ENCODE measurements at places on chromosomes 12 and 14.

- DNase-seq: no peak
Measured at GRCh38 chr14:56474419-56475022, 105.1 kb upstream of the TMEM260 start.

DNA sequence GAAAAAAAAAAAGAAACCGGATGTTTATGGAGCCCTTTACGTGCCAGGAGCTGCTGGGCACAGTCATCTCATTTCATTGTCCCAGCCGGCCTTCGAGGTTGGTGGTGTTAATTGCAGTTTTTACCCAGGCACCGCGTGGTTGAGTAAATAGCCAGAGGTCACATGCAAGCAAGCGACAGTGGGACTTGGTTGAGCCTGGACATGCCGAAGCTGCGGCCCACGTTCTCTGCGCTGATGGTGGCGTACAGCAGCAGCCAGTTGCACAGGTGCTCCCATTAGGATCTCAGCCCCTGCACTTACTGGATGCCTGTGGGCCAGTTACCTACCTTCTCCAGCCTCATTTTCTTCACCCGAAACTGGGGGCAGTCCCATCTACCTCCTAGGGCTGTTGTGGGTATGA is 54.0 kb downstream of the TSPAN9 start:
- no peak for DNase-seq

GRCh38 chr14:98835825-98836100 is 436.2 kb downstream of the BCL11B start:
- no peak for DNase-seq

- no peak for DNase-seq
Measured at GRCh38 chr12:94663702-94664101, 13.3 kb upstream of the TMCC3 start.

DNA sequence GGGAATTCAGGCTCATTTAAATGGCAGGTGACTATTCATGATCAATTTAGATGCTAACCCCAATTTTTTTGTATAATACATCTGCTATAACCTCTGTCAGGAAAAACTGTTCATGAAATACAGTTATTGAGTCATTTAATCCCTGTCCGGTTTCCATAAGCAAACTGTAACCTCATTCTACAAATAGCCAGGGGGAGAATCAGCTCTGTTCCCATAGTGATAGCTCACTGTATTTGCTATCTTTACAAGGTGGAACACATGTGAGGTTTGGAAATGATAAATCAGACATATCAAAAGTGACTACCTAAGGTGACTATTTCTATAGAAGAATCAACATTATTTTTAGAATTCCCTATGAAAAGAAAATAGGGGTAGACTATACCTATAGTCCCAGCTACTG is 38.6 kb upstream of the VPS33A start:
- no peak for DNase-seq

- DNase-seq: no peak
Measured at GRCh38 chr14:34710744-34711143, 3.6 kb downstream of the CFL2 start.

GRCh38 chr12:78057075-78057474 is 226.4 kb downstream of the NAV3 start:
- DNase-seq: no peak

- no peak for DNase-seq
Measured at GRCh38 chr14:88208858-88209257, 114.2 kb downstream of the KCNK10 start.

GRCh38 chr14:44165286-44165685 is 341.8 kb downstream of the FSCB start:
- no peak for DNase-seq

GRCh38 chr14:93994919-93995682 is 2.0 kb upstream of the CCDC197 start:
- DNase-seq: peak; percentile 56

GRCh38 chr12:124913474-124914391 is 717 bp downstream of the UBC start:
- peak; percentile 95 for DNase-seq

DNA sequence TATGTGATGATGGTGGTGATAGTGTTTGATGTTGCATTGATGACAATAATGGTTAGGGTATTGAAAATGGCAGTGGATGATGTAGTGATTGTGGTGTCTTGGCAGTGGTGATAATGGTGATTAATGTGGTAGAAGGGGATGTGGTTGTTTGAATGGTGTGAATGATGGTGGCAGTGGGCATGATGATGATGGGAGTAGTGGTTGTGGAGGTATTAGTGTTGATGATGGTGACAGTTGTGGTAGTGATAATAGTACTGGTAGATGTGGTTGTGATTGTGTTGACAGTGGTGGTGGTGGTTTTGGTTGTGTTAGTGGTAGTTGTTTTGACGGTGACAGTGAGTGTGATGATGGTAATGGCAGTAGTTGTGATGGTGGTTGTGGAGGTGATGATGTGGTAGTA is 1049.0 kb downstream of the VRK1 start:
- DNase-seq: no peak

GRCh38 chr12:91877456-91878235 is 268.0 kb downstream of the BTG1 start:
- DNase-seq: peak; percentile 50

DNA sequence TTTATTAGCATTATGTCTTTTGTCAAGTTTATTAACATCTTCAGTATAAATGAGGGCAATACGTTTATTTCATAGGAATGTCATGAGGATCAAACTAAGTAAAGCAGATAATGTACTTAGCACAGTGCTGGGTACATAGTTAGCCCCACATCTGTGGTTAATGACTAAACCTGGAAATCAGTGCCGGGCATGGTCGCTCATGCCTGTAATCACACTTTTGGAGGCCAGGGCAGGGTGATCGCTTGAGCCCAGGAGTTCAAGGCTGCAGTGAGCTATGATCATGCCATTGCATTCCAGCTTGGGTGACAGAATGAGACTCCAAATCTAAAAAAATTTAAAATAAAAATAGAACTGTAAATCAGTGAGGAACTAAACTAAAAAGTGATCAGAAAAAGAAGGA is 44.8 kb upstream of the GUCY2C start:
- no peak for DNase-seq

DNA sequence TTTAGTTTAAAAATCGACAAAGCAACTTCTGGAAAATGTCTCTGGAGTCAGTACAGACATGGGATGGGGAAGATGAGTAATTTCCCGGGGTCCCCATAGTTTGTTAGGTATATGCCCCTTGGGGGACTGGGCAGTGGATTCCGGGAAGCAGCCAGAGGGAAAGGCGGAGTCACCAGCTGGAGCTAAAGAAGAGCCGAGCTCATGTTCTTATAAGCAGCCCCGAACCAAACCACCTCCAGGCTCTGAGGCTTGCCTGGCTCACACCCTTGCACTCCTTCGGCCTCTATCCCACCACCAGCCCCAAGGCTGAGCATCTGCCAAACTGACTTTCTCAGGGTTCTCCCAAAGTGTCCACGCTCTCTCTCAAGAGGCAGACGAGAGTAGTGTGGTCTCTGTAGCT is 117.8 kb downstream of the PAH start:
- DNase-seq: no peak

DNA sequence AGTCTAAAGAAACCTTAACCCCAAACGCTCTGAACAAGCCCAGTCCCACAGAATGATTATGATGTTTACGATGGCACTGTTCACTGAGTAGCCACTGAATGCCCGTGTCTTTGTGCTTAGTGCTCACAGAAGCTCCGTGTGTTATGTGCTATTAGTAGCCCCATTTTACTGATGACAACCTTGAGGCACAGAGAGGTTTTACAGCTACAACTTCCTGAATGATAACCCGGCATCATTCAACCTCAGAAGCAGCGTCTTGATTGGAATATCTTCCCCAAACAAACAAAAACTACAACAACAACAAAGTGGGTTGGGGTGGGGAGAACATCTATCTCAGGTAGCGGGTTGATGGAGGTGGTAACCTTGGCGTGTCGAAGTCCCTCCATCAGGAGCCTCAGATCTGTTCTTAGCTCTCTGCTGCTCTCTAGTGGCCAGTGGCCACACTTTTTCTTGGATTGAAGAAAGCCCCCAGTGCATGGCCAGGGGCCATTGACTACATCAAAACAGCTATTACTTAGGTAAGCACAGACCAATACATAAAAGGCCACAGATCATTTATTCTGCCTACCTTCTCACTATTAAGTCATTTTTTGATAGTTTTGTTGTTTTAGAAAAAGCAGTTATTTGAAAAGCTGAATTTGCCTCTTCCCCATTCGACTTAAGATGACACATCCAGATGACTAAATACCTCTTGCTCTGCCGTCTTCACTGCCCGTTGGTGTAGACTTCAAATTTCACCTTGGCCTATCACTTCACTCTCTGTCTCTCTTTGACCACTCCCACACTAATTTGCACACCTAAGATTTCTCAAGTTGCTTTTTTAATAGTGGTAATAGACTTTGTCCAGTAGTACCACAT is 376.9 kb downstream of the GALC start:
- DNase-seq: peak; percentile 7

- DNase-seq: peak; percentile 81
Measured at GRCh38 chr12:111313833-111314259, 55.0 kb downstream of the PHETA1 start.

- DNase-seq: no peak
Measured at GRCh38 chr12:101891462-101891971, 14.1 kb downstream of the DRAM1 start.

DNA sequence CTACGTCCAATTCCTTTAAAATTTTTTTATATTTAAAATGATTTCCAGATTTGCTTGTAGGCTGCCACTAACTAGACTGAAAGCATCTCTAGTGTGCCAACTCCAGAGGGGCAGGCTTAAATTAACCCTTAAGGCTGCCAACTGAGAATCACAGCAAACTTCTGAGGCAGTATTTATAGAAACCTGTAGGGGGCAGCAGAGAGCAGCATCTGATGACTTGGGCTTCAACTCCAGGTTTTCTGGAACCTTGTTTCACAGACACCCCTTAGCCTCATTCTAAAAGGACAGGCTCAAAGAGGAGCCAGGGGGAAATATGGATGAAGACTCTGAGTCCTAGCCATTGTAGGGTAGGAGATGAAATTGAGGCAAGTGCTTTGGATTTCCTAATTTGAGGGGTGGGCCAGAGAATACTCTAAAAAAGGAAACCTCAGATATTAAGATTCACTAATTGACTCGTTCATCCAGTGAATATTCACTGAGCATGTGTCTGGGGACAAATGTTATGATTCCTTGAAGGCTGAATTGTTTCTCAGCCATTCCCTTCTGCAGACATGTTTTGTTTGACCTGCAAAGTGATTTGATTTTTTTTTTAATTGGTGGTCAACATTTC is 63.3 kb upstream of the HSPB8 start:
- DNase-seq: peak; percentile 33

DNA sequence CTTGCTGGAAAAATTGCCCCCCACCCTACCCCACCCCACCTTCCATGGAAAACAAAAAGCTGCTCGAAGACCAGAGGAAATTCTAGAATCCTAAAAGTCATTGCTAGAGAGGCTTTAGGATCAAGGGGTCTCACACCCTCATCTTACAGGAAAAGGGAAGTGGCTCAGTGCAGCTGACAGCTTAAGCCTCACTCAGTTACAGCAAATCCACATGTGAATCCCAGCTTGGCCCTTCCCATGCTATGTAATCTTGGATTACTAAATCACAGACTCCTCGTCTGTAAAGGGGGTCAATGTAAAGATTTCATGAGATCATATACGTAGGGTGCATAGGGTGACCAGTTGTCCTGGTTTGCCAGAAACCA is 25.9 kb downstream of the CMKLR1 start:
- no peak for DNase-seq

DNA sequence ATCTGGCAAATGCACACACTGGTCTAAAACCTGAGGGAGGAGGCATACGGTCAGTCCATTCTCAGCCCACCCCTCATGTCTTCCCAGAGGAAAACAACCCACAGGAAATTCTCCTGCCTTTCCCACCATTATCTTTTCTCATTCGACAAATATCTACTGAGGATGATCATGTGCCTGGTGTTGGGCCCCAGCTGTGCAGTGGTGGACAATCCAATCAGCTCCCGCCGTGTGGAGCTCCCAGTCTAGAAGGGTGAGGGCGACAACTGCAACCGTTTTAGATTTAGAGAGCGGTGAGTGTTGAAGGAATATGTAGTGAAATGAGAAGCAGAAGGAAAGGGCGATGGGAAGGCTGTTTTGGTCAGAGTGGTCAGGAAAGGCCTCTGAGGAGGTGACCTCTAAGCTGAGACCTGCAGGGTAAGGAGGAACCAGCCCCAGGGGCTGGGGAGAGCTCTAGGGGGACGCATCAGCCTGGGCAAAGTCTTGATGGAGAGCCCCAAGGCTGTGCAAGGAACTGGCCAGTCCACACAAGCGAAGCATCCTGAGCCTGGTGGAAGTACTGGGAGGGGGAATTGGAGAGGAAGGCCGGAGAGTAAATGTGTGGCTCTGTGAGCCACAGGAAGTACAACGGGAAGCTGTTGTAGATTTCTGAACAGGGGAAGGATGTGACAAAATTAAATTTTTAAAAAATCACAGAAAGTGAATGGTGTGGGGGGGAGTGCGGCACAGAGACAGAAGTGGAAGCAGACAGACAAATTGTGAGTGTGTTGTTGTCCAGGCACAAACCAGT is 192.8 kb downstream of the NTF3 start:
- no peak for DNase-seq

DNA sequence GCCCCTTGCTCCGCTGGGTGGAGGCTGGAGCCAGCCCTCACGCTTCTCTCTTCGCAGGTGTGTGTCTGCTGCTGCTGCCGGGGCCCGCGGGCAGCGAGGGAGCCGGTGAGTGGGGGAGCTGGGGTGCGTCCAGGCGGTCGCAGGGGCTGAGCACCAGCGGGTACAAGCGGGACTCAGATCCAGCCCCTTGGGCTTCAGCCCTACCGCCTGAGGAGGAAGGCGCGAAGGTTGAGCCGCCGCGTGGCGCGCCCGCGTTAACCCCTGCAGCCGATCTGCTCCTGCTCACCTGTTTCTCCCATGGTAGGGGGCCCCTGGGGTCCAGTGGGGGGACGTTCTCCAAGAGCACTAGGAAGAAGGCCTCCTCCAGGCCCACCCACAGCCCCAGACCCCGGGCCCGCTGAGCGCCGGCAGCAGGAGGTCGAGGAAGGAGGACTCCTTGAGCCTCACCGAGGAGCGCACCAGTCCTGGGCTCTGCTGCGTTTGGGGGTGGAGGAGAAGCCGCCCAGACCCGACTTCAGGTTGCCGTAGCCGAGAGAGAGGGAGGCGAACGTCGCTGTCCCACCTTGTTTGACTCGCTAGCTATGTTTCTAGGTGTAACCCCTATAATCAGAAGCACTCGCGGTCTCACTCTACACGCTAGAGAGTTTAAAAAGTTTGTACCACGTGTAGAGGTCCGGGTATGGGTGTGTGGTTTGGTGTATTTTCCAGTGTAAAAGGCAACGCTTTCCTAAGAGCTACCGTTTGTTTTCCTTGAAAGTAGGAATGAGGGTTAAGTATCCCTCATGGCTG is 834 bp downstream of the COCH start:
- no peak for DNase-seq

DNA sequence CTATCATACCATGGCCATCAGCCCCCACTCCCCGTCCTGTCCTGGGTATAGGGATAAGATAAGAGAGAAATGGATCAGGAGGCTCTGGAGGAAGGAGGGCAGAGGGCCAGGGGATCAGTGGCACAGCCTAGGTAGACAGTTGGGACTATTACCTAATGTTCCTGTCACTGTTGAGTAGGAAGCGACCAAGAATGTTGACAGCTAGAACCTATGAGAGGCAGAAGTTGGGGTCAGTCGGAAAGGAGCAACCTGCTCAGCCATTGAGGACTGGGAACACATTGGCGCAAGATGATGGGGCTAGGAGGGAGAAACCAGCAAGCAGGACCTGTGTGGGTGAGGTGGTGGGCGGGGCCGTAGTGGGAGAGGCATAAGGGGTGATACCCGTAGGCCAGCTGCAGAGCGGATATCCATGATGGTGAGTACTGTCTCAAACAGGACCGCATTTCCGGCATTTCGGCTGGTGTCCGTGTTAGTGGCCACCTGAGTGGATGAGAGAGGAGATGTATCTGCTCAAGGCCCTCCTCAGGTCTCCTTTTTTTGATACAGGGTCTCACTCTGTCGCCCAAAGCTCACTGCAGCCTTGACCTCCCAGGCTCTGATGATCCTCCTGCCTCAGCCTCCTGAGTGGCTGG is 3.3 kb downstream of the AP1G2 start:
- DNase-seq: no peak

Data from CD4-positive, alpha-beta T cell treated with Interleukin-17A for 4 hours (primary cell).